Glomerular endothelial cell (primary cell): ENCODE measurements at places on chromosomes 12 and 14. TPM values are rescaled to one million over a fixed set of nuclear protein-coding genes. Genes with fewer than 3 reads are reported as not detected.

Gene SERPINA4
- total RNA-seq = not detected in 2 replicates

Gene MYH7
- not detected in 2 replicates for total RNA-seq

Gene MNAT1
- 35.8 and 36.7 TPM in 2 replicates for total RNA-seq

Gene NPFF
- total RNA-seq = 0.70 TPM in 1 of 2 replicates, not detected in the other

DNA sequence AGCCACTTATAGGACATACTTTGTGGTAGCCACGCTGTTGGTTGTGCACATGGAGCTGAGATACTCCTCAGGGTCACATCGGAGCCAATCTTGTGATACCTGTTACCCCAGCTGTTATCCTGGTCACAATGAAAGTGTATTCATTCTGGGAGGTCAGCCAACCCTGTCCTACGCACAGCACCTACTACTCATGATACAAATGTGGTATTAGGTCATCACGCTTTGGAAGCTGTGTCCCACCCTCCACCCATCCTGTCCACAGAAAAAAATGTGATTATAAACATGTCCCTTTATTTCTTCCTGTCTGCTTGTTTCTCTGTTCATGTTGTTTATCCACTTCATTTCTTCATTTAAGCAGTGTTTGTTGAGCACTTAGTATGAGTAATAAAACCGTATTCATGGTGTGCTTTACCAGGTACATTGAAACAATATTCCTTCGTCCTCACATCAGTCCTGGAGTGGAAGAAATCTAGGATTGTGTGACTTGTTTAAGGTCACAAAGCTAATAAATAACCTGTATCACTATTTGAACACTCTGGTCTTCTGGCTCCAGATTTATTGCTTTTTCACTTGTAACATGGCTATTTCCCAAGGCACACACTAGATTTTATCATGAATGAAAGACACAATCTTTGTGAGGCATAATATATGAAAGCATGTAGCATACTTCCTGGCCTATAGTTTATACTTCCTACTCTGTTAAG, 73.1 kb downstream of the DERA start:
- no peak for DNase-seq

DNA sequence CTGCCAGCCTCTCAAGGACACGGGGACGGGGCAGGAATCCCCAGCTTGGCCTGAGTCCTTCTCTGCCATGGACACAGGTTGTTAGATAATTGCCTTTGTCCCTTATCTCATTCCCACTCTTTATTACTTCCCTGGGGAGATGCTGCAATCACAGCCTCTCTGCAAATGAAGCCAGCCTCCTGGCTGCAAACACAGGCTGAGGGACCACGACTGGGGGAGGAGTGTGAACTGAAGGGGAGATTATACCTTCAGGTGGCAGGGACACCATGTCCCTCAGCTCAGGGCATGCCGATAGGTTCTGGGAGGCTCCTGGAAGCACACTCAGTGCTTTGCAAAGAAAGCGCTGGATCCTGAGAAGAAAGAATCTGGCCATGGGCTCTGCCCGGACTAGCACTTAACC, 16.1 kb upstream of the CHGA start:
- no peak for DNase-seq

DNA sequence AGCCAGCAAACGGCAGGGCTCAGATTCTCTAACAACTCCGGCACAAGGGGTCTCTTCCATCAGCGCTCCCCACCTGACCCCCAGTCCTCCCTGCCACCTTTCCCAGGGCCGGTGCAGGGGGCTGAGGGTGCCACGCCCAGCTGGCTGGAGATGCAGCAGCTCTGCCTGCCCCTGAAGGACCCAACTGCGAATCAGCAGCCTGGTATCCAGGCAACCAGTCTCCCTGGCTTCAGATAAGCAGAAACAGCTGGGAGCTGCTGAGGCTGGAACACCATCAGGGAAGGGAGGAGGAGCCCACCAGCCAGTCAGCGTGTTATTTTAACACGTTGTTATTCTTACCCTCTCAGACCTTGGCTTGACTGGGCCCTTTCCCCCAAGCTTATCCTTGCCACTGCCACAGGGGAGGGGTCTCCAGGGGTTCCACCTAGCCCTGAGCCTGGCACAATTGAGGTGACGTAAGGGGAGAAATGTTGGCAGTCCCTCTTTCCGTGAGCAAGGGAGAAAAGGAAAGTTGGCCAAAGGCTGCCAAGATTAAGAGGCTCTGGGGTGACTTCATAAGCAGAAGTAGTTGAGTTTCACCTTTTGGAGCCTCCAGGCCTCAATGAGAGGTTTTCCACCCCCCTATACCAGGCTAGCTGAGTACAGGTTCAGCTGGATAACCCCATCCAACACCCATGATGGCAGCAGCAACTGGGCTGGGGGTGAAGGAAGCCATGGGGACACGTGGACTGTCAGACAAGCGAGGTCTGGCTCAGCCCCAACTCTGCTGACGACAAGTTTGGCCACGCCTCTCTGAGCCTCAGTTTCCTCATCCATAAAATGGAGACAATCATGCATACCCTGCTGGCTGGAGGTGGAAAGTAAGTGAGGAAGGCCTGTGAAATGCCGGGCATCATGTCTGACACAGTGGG, 91.1 kb downstream of the IRF2BPL start:
- no peak for DNase-seq

DNA sequence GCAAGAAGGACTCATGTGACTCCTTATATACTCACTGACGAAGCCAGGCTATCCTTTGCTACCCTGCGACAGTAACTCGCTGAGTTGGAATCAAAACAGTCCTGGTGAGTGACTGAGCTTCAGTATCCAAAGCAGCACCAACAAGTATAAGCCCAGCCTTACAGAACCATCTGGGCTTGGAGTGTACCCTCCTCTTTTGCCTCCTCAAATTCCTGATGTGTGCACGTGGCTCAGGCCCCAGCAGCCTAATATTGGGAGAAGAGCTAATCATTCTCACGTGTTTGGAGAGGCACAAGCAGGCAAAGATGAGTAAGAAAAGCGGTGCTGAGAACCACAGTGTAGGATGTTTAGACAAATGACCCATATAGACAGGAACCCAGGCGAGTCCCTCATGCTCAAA, 34.4 kb downstream of the PPTC7 start:
- DNase-seq = no peak

DNA sequence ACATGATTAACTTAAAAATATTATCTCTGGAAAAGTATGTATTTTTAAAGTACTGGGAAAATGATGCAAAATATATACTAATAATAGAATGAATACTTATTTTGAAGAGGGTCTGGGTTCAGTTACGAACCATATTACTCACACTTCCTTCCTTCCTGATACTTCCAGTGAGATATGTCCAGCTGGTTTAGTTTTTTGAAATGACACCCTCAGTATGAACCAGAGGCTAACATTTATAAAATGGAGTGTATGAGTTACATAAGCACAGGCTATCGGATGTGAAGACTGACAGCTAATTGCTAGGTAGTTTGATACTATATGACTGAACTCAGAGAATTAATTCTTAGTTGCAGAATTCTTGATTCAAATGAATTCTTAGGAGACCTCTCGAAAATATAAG, 122.9 kb downstream of the OTOGL start:
- DNase-seq = no peak

- DNase-seq = no peak
Observed at GRCh38 chr12:13229504-13229903, 33.0 kb downstream of the EMP1 start.
